CMK (cell line): ENCODE measurements at places on chromosomes 4 and X.
A peak's percentile ranks its signal among the peaks of the same experiment; 100 is the strongest.

- no peak for DNase-seq
Measured at GRCh38 chr4:81594490-81595159, 122.9 kb upstream of the RASGEF1B start.

DNA sequence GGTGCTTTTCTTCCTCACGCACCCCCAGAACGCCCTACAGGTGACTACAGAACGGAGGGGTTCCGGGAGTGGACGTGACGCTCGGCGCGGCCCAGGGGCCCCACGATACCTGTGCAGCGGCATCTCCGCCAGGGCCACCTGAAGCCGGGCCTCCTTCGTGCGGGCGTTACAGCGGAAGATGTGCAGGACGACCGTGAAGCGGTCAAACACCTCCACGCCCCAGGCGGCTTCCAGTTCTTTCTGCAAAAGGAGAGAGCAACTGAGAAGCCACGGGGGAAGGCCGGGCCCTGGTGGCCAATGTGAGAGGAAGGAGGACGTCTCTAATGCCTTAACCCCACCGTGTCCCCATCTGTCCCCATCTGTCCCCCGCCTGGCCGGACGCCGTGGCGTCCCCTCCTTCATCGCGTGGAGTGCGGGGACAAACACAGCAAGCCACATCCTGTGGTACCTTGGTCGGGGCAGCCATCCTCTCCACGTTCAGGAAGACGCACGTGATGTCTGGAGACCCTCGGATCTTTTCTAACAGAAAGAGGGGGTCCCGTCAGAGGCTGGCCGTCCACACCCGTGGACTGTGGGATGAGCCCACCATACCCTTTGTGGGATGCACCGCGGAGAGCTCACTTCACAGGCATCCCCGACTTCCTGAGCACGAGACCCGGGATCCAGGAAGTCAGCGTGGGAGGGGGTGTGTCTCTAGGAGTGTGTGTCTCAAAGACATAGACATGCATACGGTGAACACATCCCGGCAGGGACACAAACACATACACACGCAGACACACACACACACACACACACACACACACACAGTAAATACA lies 3.6 kb downstream of the GTPBP6 start:
- DNase-seq: no peak

- no peak for DNase-seq
Measured at GRCh38 chr4:70511365-70511764, 7.0 kb upstream of the AMTN start.

DNA sequence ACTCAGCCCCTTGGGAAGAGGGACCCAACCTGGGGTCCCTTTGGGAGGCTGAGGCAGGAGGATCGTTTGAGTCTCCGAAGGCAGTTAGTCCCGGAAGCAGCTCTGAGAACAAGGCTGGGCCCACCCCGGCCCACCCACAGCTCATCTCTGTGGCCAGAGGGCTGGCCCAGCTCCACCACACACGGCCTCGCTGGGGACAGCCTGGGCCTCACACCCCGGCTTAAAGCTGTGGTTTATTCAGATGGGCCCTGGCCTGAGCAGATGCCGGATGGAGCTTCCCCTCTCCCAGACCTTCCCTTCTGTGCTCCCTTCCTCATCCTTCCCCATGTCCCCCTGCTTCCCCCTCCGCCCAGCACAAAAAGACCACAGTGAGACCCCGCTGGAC lies 54.4 kb downstream of the FAM53A start:
- peak; percentile 86 for DNase-seq

DNA sequence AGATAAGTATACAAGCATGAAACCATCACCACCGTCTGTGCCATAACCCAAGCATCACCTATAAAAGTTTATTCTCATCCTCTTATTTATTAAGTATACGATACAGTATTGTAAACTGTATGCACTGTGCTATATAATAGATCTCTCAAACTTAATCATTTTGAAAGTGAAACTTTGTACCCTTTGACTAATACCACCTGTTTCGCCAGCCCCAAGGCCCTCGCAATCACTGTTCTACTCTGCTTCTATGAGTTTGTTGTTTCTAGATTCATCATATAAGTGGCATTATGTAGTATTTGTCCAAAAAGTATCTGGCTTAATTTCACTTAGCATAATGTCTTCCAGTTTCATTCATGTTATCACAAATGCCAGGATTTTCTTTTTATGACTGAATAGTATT lies 72.1 kb upstream of the DOCK11 start:
- no peak for DNase-seq
